T47D (cell line): ENCODE measurements at places on chromosomes 12 and 14.

DNA sequence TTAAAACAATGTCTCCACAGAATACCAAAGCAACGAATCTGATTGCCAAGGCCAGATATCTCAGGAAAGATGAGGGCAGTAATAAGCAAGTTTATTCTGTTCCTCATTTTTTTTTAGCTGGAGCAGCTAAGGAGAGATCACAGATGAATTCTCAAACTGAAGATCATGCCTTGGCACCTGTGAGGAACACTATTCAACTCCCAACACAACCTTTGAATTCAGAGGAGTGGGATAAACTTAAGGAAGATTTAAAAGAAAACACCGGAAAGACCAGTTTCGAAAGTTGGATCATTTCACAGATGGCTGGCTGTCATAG lies 994 bp downstream of the PRORP start:
- DNase-seq: no peak

DNA sequence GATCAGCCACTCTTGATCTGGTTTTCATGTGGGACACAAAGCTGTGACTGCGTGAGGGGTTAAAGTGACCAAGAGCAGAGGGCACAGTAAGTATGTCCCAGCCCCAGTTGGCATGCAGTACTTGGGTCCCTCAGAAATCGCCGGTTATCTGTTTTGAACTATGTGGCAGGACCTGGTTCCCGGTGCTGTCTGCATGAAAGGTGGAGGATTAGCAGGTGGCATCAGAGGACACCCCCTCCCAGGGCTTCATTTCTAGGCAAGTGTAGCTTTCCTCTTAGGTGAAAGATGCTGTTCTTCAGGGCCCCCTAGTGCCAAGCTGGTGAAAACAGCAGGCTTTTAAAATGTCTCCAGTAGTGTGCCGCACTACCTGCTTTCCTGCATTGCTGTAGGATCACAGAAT lies 57.1 kb downstream of the ATG14 start:
- peak; percentile 81 for DNase-seq

DNA sequence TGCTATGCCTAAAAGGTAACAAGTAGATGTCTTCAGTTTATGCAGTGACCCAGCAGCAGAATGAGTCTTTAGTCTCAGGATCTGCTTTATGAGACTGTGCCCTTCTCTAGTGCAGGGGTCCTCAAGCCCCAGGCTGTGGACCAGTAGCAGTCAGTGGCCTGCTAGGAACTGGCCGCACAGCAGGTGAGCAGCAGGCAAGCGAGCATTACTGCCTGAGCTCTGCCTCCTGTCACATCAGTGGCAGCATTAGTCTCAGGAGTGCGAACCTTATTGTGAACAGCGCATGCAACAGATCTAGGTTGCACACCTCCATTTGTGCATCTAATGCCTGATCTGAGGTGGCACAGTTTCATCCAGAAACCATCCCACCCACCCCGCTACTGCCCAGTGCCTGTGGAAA lies 38.4 kb downstream of the LRP6 start:
- DNase-seq: no peak

DNA sequence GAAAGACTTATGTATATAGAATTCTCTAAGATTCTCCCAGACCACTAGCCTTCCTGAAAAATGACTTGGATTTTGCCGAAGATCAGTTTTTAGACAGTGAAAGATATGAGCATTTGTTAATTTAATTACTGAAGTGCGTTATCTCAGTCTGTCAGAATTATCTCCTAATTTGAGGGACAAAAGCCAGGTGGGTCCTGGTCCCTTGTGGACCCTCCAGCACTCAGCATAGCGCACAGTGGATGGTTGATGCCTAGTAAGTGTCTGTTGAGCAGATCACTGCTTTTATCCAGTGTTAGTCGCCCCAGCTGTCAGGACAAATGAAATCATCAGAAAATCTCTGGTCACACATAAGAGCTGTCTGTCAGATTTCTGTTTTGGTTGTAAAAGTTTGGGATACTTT lies 80.4 kb downstream of the EML1 start:
- DNase-seq: no peak

GRCh38 chr12:114476159-114476558 lies 70.2 kb upstream of the TBX5 start:
- DNase-seq: no peak

DNA sequence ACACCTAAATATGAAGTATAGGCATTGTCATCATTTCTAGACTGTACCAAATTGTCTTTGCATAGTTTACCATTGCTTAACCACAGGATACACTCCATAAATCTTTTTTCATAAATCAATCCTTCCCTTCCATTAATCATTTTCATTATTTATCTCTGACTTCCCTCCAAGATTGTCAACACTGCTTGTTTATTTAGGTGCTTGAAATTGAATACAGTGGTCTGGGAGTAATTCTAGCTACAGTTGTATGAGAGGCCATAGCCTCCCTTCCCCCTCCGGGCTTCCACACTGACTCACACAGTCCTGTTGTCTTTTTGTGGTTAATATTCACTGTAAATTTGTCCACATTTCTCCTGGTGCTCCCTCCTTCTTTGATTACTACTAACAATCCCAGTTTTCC lies 114.2 kb upstream of the ARID2 start:
- no peak for DNase-seq

- DNase-seq: no peak
These were observed 2.4 kb downstream of the MYL2 start for GRCh38 chr12:110917961-110918360.

GRCh38 chr12:71208053-71208685 lies 50.4 kb upstream of the TSPAN8 start:
- peak; percentile 20 for DNase-seq

DNA sequence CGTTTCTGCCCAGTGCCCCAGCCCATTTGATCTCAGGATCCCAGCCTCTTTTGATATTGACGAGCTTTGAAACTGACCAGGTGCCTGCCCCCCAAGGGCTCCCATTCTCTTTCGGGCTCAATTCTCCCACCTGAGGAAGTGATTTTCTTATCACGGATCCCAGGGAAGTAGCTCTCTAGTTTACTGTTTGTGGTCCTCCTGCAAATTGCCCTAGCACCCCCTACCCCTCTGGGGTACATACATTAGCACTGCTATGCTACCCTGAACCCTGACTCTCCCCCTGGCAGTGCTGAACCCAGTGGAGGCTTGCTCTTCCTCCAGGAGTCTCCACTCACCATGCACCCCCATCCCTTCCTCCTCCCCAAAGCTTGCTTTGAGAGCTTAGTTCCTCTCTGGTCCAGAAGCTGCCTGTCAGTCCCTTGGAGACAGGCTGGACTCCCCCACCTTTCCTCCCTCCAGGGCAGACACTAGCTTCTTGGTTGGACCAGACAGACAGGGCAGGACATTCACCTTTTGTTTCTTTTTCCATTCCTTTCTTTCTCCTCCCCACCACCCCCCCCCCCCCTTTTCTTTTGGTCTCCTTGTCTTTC lies 4.4 kb upstream of the TBX3 start:
- no peak for DNase-seq

DNA sequence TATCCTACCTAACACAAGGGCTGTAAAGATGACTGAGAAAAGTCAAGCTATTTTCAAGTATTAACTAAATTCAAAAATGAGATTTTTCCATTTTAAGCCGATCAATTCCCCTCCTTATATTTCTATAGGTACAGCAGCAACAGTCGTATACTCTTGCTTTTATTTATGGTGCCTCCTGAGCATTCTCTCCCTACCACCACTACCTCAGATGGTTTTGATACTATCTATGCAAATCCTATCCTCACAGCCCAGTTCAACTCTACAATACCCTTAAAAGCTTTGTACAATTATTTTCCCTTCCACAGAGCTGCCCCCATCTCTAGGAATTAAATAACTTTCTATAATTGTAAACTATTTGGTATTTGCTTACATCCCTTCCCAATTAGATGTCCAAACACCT lies 52.1 kb downstream of the GALC start:
- no peak for DNase-seq

- DNase-seq: no peak
These were observed 45.8 kb upstream of the TMED10 start for GRCh38 chr14:75222208-75222701.

DNA sequence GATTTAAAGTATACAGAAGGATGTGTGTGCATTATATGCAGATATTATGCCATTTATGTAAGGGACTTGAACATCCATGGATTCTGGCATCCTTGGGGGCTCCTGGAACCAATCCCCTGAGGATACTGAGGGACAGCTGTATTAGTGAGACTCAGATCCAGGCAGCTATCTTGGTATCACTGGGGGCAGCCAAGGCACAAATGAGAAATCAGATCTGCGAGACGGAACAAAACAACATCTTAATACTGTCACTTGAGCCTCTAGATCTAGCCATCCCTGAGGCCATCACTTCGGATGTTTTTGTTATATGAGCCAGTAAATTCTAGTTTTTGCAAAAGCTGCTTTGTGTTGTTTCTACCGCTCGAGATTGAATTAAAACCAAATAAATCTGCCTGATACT lies 175.1 kb upstream of the SFSWAP start:
- DNase-seq: no peak

DNA sequence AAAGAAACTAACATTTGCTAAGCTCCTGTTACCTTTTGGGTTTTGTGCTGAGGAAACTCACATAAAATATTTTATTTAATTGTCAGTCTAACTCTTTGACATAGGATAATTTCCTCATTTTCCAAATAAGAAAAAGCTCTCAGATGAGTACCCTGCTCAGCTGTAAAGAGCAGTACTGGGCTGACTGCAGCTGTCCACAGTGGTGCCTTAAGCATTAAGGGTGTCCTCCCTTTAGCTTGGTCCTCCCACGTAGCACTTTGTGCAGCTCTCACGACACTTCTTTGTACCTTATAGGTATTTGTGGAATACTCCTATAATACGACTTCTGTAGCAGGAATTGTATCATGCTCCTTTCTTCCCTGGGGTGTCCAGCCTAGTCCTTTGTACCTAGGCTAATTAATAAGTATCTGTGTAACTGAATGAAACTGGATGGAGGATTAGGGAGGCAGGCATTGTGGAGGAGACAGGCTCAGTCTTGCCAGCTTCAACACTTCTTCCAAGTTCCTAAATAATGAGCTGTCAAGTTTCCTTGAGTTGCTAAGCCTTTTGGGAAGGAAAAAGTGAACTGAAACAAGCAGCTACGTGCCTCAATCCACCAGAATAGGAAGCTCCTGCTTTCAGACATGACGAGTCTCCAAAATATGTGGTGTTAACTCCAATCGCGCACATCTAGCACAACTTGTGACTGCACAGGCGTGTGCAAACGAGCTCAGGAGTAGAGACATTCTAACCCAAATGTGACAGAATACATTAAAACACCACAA lies 123.0 kb downstream of the SLC38A4 start:
- no peak for DNase-seq

GRCh38 chr12:43112101-43112920 lies 439.7 kb downstream of the ADAMTS20 start:
- DNase-seq: no peak

- no peak for DNase-seq
These were observed 127.4 kb downstream of the CACNA1C start for GRCh38 chr12:2179953-2180736.

- DNase-seq: no peak
These were observed at the start of gene TUNAR for GRCh38 chr14:95876761-95877538. TUNAR (plus strand) TSS chr14:95876832.

GRCh38 chr12:108811411-108812180 lies 45.8 kb downstream of the SSH1 start:
- no peak for DNase-seq

DNA sequence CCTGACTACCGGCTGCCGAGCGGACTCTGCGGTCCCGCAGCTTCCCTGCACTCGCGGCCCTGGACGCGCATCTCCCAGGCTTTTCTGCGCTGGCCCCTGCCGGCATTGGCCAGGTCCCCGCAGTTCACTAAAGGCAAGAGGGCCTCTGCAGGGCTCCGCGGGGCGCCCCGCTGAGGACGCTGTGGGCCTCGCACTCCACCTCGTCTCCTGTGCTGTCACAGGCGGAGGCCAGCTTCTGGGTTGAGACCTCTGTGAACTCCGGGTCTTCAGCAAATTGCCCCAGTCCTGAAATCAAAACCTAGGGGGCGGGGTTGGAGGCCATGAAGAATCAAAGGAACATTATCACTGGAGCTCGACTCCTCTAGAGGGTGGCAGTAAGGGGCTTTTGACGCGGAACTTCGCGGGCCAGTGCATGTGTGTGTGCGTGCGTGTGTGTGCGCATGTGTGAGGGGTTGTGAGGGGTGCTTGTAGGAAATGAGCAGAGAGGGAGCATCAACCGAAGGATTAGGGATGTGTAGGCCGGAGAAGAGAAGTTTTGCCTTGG lies 68.5 kb upstream of the CAPRIN2 start:
- DNase-seq: no peak

- DNase-seq: no peak
These were observed 173.2 kb downstream of the BRMS1L start for GRCh38 chr14:35999294-35999693.

DNA sequence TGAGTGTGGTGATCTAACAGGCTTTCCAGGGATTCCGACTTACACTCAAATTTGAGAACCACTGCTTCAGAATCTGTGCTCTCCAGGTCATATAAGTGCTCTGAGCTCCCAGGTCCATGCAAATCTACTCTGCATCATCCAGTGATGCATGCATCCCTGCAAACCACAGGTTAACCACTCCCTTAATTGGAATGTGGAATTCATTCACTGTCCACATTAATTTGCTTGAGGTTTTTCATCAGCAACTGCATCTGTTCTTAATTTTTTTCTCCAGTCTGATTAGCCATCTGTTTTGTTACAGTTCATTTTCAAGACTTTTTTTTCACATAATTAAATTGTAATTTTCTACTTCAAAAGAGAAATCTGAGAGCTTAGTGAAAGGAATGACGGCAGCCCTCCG lies 43.4 kb upstream of the RIN3 start:
- no peak for DNase-seq

GRCh38 chr14:99176156-99176945 lies 95.6 kb downstream of the BCL11B start:
- no peak for DNase-seq

DNA sequence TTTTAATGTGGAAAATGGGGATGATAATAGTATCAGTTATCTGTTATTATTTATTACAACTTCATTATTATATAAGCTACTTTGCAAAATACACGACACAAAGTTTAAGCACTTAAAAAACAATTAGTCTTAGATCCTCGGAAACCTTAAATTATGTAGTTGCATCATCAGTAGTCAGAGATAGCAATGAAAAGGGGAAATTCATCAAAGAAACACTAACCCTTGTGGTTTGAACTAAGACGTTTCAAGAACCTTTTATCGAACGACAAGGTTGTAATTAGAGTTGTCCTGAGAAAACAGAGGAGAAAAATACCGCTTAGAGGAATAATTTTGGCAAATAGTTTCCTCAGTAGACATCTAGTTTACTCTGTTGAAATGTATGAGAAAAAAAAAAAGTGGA lies 198.5 kb downstream of the PTPRO start:
- no peak for DNase-seq

- no peak for DNase-seq
These were observed 211.8 kb downstream of the SNAPC1 start for GRCh38 chr14:61973981-61974380.

GRCh38 chr12:28390761-28391385 lies 200.6 kb downstream of the CCDC91 start:
- no peak for DNase-seq
